ENCODE measurements at places on chromosomes 2 and 18. TPM values are rescaled to one million over a fixed set of nuclear protein-coding genes. Genes with fewer than 3 reads are reported as not detected.

ACVR2A gene
- total RNA-seq = 12.3 TPM

NIFK gene
- 74.3 TPM for total RNA-seq

GRCh38 chr2:157523270-157524247 is 79.7 kb upstream of the CYTIP start:
- H3K4me3 ChIP-seq = no peak overlapping the region
- no peaks in the 10 kb centered on the region for H3K4me1 ChIP-seq
- no peaks in the 10 kb centered on the region for H3K27me3 ChIP-seq
- no peaks in the 10 kb centered on the region for H3K36me3 ChIP-seq
- no peak for DNase-seq

- no peak for DNase-seq
- H3K4me3 ChIP-seq = no peak overlapping the region
- no peaks in the 10 kb centered on the region for H3K36me3 ChIP-seq
- no peaks in the 10 kb centered on the region for H3K27me3 ChIP-seq
- H3K27ac ChIP-seq = no peak overlapping the region
Measured at GRCh38 chr2:204479557-204479956, 65.7 kb upstream of the PARD3B start.

- peaks cover 9% of the 10 kb centered on the region for H3K4me1 ChIP-seq
- H3K36me3 ChIP-seq = no peaks in the 10 kb centered on the region
- no peak overlapping the region for H3K27ac ChIP-seq
- no peaks in the 10 kb centered on the region for H3K27me3 ChIP-seq
- no peak overlapping the region for H3K4me3 ChIP-seq
Measured at GRCh38 chr2:152222975-152223637, 47.5 kb upstream of the STAM2 start.
